ENCODE measurements at places on chromosomes 3 and 15. TPM values are rescaled to one million over a fixed set of nuclear protein-coding genes. Genes with fewer than 3 reads are reported as not detected.

TGM4 gene
- not detected for total RNA-seq

LRRC15 gene
- not detected for total RNA-seq

GRCh38 chr15:67468416-67468815 lies 52.5 kb upstream of the C15orf61 start:
- DNase-seq = no peak

DNA sequence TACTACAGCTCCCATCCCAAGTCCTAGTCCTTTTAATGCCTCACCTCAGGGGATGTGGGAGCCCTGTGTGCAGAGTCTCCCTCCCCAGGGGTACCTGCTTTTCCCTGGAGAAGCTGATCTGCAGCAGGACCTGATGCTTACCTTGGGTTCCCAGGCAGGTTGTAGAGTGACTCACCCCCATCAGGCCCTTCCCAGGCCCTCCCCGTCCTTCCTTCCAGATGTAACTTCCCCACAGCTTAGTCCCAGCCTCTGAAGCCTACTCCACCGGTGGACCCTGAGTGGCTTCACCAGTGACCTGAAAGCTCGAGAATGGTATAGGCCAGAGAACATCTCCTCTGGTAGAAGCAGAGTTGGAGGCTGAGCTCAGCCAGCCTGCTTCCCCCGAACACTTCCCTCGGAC lies 254.2 kb upstream of the STT3B start:
- DNase-seq = no peak

- DNase-seq = no peak
Measured at GRCh38 chr15:64571857-64572291, 111.5 kb downstream of the ZNF609 start.

GRCh38 chr15:86336051-86336788 lies 256.5 kb downstream of the AGBL1 start:
- DNase-seq = no peak

- DNase-seq = no peak
Measured at GRCh38 chr15:58479941-58480340, 48.1 kb downstream of the LIPC start.

- DNase-seq = no peak
Measured at GRCh38 chr3:152720951-152721718, 113.8 kb upstream of the P2RY1 start.
